ENCODE measurements at places on chromosomes 12 and 14.

DNA sequence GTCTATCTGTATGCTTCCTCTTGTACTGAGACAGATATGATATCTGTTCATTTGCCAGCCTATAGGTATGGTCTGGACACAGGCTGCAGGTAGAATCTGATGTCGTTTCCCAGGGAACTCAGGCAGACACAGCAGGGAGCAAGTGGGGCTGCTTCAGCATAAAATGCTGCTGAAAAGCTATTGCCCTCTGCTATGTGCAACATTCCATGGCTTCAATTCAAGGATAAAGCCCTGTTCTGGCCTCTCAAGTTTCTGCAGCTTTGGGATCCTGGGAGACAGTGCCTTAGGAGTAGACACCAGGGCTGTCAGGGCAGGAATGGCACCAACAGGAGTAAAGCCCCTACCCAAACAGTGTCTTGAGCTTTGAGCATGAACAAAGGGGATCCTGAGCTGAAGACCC lies 173.5 kb downstream of the SLC41A2 start:
- DNase-seq = no peak

DNA sequence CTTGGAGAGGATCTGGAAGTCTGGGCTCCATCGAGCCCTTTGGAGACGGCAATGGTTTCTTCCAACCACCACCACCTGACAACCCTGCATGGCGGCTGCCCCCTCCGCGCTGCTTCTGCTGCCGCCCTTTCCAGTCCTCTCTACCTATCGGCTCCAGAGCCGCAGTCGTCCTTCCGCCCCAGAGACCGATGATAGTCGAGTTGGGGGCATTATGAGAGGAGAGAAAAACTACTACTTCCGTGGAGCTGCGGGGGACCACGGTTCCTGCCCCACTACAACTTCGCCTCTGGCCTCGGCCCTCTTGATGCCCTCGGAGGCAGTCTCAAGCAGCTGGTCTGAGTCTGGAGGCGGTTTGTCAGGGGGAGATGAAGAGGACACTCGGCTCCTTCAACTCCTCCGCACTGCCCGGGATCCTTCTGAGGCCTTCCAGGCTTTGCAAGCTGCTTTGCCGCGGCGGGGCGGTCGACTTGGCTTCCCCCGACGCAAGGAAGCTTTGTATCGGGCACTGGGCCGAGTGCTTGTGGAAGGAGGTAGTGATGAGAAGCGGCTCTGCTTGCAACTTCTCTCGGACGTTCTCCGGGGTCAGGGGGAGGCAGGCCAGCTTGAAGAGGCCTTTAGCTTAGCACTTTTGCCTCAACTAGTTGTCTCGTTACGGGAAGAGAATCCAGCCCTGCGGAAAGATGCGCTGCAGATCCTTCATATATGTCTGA lies 499 bp downstream of the TOGARAM1 start:
- peak; percentile 43 for DNase-seq

DNA sequence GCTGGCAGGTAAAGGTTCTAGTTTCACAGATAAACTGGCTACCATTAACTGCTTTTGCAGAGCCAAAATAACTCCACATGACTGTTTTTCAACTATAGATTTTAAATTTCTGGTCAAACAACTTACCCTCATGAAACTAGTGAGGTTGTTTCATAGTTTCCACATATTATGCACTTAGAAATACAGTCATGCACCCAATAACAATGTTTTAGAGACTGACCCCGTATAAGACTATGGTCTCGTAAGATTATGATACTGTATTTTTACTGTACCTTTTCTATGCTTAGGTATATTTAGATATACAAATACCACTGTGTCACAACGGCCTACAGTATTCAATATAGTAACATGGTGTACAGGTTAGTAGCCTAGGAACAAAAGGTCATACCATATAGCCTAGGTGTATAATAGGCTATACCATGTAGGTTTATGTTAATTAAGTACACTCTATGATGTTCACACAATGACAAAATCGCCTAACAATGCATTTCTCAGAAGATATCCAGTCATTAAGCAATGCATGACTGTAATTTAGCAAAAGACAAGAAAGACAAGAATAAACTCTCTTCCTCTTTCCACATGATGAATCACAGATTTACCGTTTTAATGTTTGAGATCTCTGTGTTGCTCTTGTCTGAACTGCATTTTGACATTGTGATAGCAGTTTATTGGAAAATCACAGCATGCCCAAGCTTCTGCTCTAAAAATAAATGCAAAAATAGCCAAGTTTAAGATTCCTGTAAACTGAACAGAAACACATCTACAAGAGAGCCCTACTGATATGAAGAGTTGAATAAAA lies 17.1 kb downstream of the DICER1 start:
- no peak for DNase-seq

GRCh38 chr12:29957835-29958234 lies 174.1 kb upstream of the TMTC1 start:
- no peak for DNase-seq

DNA sequence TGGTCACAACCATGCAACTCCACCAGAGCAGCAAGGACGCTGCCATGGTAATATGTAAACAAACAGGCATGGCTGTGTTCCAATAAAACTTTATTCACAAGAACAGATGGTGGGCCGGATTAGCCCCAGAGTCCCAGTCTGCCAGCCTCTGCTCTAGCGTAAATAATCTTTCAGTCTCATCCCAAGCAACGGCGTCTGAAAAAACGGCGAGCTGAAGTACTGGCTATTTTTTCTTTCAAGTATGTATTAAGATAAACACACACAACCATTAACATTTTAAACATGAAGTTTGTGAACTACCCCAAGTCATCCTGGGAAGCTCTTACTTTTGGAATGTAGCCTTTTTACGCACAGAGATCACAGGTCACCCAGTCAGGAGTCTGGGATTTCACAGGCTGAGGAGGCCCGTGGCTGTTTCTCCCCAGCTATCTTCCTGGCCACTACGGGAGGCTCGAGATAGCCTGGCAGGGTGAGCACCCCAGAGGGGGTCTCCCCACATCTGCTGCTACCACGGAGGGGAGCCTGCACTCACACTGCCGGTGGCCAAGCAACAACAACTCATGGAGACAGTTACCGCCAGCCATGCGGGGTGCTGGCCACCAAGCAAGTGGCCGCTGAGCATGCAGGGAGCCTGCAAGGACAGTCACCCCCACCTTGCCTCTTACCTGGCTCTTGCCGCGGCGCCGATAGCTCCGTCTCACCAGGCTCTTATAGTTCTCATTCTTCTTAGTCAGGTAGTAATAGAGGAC lies 124.6 kb downstream of the RFLNA start:
- DNase-seq = no peak

DNA sequence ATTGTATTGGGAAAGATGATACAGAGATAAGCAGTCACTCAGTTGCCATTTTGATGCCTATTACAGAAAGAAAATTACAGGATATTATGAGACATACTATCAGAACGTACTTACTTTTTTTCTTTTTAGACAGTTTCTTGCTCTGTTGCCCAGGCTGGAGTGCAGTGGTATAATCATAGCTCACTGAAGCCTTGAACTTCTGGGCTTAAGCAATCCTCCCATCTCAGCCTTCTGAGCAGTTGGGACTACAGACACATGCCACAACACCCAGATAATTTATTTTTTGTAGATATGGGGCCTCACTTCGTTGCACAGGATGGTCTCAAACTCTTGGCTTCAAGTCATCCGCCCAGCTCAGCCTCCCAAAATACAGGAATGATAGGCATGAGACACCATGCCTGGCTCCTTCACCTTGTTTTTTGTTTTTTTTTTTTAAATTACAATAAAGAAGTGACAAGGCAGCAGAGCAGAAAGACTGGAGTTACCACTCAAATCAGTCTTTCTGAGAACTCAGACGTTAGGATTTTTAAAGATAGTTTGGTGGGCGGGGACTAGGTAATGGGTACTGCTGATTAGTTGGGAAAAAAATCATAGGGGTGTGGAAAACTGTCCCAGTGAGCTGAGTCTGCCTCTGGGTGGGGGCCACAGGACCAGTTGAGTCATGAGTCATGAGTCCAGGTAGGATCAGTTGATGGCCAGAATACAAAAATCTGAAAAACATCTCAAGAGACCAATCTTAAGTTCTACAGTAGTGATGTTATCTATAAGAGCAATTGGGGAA lies 11.5 kb upstream of the CPM start:
- no peak for DNase-seq

GRCh38 chr14:52081964-52082363 lies 13.1 kb upstream of the NID2 start:
- DNase-seq = no peak

DNA sequence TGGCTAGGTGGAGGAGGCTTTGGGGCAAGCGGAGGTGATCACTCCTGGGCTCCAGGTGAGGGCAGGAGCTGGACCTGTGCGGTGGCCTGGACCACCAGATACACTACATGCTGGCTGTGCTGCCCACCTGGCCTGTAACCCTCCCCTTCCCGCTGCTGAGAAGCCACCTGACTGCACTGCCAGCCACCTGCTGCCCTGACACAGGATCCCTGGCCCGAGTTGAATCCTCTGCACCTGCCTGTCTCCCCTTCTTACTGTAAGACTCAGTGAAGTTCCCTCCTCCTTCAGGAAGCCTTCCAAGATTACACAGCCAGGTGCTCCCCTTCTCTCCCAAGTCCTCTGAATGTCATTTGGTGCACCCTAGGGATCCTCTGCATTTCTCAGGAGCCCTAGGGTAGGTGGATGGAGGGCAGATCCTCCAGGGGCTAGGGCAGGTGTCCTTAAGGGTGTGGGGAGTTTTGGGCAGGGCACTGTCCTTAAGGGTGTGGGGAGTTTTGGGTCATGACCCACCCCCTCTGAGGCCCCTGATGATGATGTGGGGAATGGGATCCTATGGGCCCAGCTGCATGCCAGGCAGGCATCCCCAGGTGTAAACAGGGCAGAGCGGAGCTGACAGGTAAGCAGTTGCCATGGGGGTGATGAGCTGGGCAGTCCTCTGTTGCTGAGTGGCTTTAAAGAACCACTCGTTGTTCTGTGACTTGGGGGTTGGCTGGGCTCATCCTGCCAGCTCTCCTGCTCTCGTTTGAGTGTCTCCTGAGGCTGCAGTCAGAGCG lies 6.7 kb upstream of the MTA1 start:
- no peak for DNase-seq

DNA sequence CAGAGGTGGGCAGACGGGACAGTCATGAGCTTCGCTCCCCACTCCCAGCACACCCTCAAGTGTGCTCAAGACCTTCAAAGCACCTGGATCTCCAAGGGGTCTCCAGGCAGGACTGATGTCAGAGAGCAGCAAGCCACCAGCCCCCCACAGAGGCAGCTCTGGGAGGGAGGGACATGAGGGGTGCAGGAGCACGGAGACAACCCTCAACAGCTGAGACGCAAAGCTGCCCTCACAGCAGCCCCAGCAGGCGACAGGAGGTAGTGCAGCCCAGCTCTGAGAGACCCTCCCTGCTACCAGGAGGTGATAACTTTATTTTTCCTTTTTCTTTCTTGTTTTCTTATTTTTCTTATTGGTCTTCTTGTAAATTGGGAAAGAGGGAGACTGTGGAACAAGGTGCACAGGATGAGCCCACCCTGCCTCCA lies 17.9 kb downstream of the SIVA1 start:
- DNase-seq = no peak

DNA sequence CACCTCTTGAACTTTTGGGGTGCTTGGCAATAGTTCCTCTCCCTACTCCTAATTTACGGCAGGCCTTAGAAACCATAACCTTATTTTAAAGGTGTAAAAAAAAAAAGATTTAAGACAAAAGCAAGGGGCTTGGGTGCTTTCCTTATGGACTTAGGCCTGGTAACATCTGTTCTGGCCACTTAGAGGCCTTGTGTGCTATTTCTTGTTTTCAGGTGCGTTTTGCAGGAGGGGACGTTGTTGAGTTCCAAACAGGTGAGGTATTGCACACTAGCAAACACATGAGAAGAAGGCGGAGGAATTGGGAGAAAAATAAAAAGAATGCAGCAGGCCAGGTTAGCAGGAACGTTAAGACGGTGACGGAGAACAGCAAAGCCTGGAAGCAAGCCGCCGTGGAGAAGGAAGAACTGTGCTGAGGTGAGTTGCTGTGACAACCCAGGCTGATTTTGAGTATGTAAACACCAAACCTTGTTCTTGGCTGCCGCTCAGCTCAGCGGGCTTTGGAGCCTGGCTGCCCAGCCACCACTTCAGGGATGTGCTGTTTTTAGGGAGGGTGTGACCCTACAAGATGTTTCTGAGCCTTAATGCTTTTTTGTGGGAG lies 17.3 kb downstream of the EMG1 start:
- no peak for DNase-seq

- no peak for DNase-seq
These were observed 128.1 kb upstream of the MIS18BP1 start for GRCh38 chr14:45381091-45381490.

DNA sequence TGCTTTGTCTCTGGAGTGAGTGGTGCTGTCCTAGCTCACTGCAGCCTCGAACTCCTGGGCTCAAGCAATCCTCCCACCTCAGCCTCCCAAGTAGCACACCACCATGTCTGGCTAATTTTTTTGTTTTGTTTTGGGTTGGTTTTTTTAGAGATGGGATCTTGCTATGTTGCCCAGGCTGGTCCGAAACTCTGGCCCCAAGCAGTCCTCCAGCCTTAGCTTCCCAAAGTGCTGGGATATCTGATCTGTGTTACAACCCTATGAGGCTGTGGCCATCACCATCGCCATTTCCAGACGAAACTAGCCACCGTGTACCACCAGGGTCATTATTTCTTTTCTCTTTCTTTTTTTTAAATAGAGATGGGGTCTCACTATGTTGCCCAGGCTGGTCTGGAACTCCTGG lies 2.6 kb downstream of the IL31 start:
- no peak for DNase-seq

GRCh38 chr12:1844223-1844622 lies 23.9 kb downstream of the LRTM2 start:
- DNase-seq = no peak

- DNase-seq = peak; percentile 17
These were observed 4.7 kb downstream of the SYNE2 start for GRCh38 chr14:63857466-63858030.

GRCh38 chr12:19572920-19573558 lies 133.7 kb downstream of the AEBP2 start:
- DNase-seq = peak; percentile 48

All from DMS153 (cell line).